ENCODE measurements at places on chromosomes 2 and 18.

GRCh38 chr18:12921178-12921577 is 26.6 kb upstream of the SEH1L start:
- no peaks in the 10 kb centered on the region for H3K27me3 ChIP-seq
- H3K4me1 ChIP-seq = peaks cover 6% of the 10 kb centered on the region
- peak overlapping the region; percentile 14 for H3K4me3 ChIP-seq

- no peak overlapping the region for H3K27ac ChIP-seq
- H3K4me3 ChIP-seq = no peak overlapping the region
- peaks cover 4% of the 10 kb centered on the region for H3K27me3 ChIP-seq
Observed at GRCh38 chr2:159199761-159200465, 86.6 kb downstream of the WDSUB1 start.

- H3K4me3 ChIP-seq = no peak overlapping the region
- no peak overlapping the region for H3K27ac ChIP-seq
- DNase-seq = peak; percentile 41
- no peaks in the 10 kb centered on the region for H3K36me3 ChIP-seq
Observed at GRCh38 chr2:218860950-218861381, 1.4 kb downstream of the WNT6 start.

DNA sequence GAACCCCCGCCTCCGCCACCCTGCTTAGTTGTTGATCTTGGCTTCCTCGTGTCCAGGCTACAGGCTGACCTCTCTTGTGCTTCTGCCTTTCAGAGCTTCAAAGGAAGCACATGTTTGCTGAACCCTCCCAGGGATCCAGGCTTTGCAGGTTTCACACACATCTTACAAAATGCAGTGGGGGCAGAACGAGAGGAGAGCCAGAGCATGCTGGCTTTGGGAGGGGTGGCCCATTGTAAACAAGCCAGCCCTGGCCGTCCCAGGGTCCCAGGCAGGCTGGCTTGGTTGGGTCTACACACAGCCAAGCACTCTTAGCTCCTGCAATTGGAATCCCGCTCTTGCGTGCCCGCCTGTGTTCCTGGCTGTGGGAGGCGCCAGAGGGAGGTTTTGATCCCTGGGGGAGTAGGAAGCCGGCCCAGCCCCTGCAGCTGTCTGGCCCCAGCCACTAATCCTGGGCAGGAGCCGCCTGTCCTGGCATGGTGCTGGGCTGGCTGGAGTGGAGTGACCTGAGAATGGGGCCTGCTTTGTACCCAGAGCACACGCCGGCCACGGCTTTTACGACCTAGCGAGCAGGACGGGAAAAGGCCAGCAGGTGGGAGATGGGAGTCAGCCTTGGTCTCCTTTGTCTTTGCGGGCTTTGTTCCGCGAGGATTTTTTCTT is 53.9 kb downstream of the SH3BP4 start:
- no peak overlapping the region for H3K4me3 ChIP-seq
- no peaks in the 10 kb centered on the region for H3K27me3 ChIP-seq
- no peaks in the 10 kb centered on the region for H3K36me3 ChIP-seq
- no peak for DNase-seq

DNA sequence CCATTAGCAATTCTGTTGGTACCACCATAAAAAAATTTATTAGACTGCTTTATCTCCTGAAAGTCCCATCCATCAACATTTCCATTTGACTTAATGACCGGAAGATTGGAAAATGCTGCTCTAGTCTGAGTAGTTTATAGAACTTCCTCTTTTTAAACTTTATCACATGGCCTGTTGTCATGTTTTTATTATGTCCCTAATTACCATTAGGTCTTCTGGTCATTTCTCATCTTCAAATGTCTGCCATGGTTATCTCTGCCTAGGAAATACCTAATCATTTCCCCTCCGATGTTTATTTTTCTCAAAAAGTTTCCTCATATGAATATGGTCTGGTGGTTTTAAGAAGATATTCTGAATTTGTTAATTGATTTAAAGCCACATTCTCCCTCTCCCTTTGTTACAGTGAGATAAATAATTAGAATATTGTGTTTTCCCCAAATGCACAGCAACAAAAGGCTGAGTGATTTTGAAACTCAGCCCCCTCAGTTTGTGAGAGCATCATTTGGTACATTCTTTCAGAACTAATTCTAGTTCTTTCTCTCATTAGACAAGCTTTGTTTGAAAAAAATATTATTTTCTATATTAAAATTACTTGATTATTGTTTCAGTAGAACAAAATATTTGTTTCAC is 317.1 kb upstream of the ST6GAL2 start:
- H3K36me3 ChIP-seq = no peaks in the 10 kb centered on the region
- DNase-seq = no peak
- H3K4me3 ChIP-seq = no peak overlapping the region
- H3K27me3 ChIP-seq = no peaks in the 10 kb centered on the region

GRCh38 chr2:148813603-148814065 is 61.4 kb upstream of the KIF5C start:
- H3K27ac ChIP-seq = no peak overlapping the region
- H3K4me3 ChIP-seq = no peak overlapping the region
- H3K27me3 ChIP-seq = no peaks in the 10 kb centered on the region
- H3K36me3 ChIP-seq = no peaks in the 10 kb centered on the region
- no peak for DNase-seq
- H3K4me1 ChIP-seq = no peaks in the 10 kb centered on the region

DNA sequence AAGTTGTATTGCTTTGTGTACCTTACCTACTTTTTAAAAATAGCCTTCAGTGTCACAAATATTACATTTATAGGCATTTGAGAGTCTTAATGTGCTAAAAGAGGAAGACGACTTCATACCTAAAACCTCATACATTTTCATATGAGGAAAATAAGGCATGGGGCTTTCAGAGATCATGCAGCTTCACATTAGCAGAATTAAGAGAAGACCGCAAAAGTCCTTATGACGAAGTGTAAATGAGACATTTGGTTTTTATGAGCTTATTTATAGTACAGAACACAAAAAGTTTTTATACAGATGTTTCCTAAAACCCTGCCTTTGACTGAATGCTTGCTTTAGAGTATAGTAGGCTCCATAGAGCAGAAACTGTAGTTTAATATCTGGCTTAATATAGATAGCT is 10.1 kb upstream of the CCDC138 start:
- no peaks in the 10 kb centered on the region for H3K27me3 ChIP-seq
- peaks cover 25% of the 10 kb centered on the region for H3K36me3 ChIP-seq
- H3K27ac ChIP-seq = no peak overlapping the region

DNA sequence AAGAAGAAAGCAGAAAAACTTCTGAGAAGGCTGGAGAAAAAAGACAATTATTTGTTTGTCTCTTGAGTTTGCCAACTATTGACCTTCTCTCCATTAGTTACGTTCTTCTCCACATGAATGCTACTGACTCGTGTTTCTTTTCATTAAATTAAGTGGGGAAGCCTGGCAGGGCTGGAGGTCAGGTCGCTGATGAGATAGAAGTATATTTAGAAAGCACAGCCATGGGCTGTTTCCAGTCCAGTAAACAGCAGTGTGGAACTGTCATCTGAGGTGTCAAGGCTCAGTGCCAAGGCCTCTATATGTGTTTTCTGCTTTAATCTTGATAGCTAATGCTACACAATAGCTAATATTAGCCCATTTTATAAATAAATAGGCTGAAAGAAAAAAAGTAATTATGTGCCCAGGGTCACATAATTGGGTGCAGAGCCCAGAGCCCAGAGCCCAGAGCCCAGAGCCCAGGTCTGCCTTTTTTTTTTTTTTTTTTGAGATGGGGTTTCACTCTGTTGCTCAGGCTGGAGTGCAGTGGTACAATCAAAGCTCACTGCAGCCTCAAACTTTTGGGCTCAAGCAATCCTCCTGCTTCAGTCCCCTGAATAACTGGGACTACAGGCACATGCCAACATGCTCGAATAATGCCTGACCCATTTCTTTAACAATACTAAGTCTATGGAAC is 6.3 kb downstream of the MSGN1 start:
- H3K4me1 ChIP-seq = no peaks in the 10 kb centered on the region
- H3K36me3 ChIP-seq = no peaks in the 10 kb centered on the region
- no peak overlapping the region for H3K4me3 ChIP-seq
- no peak overlapping the region for H3K27ac ChIP-seq
- H3K27me3 ChIP-seq = no peaks in the 10 kb centered on the region

DNA sequence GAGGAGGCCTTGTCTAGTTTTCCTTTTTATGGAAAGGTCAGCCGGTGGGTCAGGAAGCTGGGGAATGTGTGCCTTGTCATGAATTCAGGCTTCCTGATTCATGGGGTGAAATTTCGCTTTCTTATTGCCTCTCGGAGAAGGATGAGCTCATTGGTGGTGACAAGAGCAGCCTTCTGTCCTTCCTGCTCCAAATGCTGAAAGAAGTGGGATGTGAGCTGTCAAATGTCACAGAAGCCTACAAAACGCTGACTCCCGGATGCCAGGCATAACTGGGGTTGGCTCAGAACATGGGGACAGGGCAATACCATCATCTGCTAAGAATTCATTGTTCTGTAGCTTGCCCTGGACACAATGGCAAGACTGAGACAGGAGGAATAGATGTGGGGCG is 55.8 kb upstream of the FAM136A start:
- H3K27me3 ChIP-seq = peaks cover 4% of the 10 kb centered on the region
- DNase-seq = no peak
- H3K36me3 ChIP-seq = no peaks in the 10 kb centered on the region
- no peak overlapping the region for H3K27ac ChIP-seq
- no peaks in the 10 kb centered on the region for H3K4me1 ChIP-seq

DNA sequence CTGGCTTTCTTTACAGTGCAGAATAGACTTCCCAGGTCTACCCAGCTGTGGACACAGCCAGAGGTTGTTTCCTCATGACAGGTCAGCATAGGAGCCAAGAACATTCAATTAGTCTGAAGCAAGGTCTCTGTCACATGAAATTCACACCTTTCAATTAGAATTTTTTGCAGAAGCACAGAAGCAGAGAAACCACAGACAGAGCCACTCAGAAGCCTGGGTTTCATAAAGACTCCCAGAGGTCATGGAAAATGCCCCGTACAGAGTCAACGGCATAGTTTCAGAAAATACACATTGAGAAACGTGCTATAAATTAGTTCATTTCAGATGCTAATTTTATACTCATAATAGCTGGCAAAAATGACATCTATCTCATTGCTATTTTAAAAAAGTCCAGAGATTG is 87.0 kb upstream of the TMEM200C start:
- H3K27ac ChIP-seq = no peak overlapping the region
- no peaks in the 10 kb centered on the region for H3K27me3 ChIP-seq
- no peak for DNase-seq
- H3K4me1 ChIP-seq = no peaks in the 10 kb centered on the region
- no peaks in the 10 kb centered on the region for H3K36me3 ChIP-seq

DNA sequence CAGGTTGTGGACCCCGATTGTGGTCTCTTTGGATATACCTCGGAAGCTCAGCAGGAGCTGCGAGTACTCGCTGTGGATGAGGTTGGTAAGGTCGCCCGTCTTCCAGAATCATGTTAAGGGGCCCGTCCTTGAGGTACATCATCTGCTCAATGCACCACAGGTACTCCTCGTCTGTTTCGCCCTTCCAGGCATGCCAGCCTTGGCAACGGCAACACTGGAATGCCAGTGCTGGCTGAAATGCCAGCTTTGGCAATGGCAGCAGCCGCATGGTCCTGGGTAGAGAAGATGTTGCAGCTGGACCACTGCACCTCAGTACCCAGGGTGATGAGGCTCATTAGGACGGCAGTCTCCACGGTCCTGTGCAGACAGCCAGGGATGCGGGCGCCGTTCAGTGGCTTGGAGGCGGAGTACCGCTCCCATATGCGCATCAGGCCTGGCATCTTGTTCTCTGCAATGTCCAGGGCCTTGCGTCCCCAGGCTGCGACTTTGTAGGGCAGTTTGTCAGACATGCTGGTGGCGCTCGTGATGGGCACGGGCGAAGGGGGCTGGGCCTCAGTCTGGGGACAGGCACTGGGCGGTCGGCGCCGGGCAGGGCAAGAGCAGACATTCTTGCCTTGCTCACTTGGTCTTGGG is 122.2 kb upstream of the NXPH2 start:
- DNase-seq = no peak
- no peaks in the 10 kb centered on the region for H3K4me1 ChIP-seq
- H3K4me3 ChIP-seq = no peak overlapping the region
- H3K27ac ChIP-seq = no peak overlapping the region

DNA sequence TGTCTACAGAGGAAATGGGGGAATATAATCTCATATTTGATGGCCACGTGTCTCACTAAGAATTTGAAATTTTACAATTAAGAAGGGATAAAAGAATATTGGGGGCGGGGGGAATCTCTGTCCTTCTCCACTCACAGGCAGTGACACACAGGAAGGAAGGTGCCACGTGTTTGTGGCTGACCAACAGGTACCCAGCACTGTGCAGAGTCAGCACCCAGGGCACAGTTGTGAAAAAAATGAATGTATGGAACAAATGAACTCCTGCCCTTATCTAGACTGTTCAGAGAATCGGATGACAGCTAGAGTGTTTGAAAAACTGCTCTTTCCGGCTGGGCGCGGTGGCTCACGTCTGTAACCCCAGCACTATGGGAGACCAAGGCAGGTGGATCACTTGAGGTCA is 317.0 kb upstream of the MYT1L start:
- H3K4me1 ChIP-seq = peaks cover 27% of the 10 kb centered on the region
- no peaks in the 10 kb centered on the region for H3K36me3 ChIP-seq
- DNase-seq = no peak

GRCh38 chr18:24333084-24333483 is 64.5 kb downstream of the OSBPL1A start:
- H3K4me3 ChIP-seq = no peak overlapping the region
- no peak overlapping the region for H3K27ac ChIP-seq
- no peaks in the 10 kb centered on the region for H3K36me3 ChIP-seq
- no peaks in the 10 kb centered on the region for H3K27me3 ChIP-seq
